CD4-positive, alpha-beta T cell treated with Interleukin-15 for 4 hours (primary cell): ENCODE measurements at places on chromosomes 5 and 9.

- no peak for DNase-seq
Observed at GRCh38 chr5:62922191-62922590, 343.6 kb downstream of the LRRC70 start.

DNA sequence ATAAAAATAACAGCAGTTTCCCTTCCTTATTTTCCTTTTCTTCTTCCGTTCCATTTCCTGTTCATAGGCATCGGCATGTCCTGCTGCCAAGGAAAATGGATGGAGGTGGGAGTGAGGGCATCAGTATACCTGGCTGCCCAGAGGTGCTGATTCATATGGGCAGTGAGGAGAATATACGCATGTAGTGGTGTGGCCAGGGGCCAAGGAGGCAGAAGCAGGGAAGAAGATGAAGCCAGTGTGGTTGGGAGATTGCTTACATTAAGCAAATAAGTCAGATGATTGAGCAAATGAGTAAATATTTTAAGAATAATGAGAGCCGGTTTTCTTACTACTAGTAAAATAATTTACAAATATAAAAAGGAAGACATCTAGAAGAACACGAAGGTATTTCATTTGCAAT is 344.9 kb upstream of the PAPPA start:
- DNase-seq, result no peak

GRCh38 chr9:22257026-22257816 is 189.4 kb upstream of the DMRTA1 start:
- no peak for DNase-seq

GRCh38 chr9:33170464-33171415 is 3.6 kb upstream of the B4GALT1 start:
- DNase-seq, result peak; percentile 60

- no peak for DNase-seq
Observed at GRCh38 chr5:114411380-114411931, 49.6 kb downstream of the KCNN2 start.

- DNase-seq, result no peak
Observed at GRCh38 chr9:94084314-94084713, at the start of gene PTPDC1. Gene PTPDC1 (plus strand): TSS chr9:94084464. CDS start chr9:94084531, 67 bp downstream.

- no peak for DNase-seq
Observed at GRCh38 chr5:143360755-143361154, 42.7 kb downstream of the NR3C1 start.

DNA sequence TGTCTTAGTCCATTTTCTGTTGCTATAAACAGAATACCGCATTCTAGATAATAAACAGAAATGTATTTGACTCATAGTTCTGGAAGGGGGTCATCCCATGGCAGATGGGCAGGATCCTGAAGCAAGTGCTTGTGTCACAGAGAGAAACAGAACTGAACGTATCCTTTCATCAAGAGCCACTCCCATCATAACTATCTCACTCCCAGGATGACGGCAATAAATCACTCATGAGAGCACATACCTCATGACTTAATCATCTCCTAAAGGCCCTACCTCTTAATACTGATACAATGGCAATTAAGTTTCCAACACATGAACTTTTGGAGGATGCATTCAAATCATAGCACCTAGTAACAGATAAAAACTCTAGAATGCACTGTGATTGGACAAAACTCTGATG is 142.9 kb downstream of the CAMK4 start:
- DNase-seq, result no peak

- no peak for DNase-seq
Observed at GRCh38 chr5:138985256-138985655, 110.1 kb upstream of the LRRTM2 start.

DNA sequence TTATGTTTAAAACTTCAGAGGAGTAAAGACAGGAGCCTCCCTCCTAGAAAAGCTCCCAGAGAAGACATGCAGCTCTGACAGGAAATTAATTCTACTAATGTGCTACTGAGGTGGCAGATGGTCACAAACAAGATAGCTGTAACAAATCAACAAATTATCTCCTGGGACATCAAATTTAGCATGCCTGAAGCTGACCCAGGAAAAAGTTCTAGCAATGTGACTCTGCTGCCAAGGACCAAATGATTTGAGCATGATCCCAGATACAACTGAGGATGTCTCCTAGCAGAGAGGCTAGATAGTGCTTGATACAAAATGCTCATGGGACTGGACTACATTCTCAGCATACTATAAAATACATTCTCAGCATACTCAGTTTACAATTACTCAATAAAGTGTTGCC is 413.5 kb upstream of the SMC2 start:
- no peak for DNase-seq
